ENCODE measurements at places on chromosomes 13 and 19.

DNA sequence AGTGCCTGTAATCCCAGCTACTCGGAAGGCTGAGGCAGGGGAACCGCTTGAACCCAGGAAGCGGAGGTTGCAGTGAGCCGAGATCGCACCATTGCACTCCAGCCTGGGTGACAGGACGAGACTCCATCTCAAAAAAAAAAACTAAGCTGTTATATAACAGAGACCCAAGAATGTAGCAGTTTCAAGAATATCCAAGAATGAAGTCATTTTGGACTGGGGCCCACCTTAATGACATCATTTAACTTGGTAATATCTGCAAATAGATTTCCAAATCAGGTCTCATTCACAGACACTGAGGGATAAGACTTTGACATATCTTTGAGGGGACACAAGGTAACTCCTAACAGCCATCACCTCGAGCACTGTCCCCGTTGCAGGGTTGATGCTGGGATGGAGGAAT lies 36.5 kb upstream of the MRI1 start:
- no peak for DNase-seq

DNA sequence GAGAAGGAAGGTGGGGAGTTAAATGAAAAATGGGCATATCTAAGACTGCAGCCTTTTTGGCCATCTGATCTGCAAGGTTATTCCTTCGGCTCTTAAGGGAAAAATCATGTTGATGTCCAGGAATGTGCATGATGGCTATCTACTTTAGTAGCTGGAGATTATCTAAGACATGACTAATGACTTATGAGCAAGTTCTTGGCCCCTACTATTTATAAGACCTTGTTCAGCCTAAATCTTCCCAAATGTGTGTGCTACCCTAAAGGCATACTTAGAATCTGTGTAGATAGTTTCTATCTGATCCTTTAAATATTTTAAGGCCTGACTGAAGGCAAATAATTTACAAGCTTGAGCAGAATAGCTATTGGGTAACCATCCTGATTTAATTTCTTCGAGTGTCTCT lies 41.8 kb upstream of the CD177 start:
- DNase-seq, result no peak

DNA sequence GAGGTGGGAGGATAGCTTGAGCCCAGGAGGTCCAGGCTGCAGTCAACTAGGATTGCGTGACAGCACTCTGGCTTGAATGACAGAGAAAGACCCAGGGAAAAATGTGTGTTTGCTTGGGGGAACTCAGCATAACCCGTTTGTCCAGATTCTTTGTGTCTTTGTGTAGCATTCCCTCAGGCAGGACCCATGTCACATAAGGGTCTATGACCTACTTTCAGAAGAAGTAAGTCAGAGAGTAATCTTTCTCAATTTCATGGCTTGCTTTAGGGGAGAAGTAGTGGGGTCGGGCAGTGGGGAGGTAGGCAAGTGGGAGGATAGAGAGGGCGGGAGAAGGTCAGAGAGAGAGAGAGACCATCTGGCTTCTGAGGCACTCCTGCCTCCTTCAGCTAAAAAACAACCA lies 11.9 kb upstream of the PSPC1 start:
- no peak for DNase-seq

DNA sequence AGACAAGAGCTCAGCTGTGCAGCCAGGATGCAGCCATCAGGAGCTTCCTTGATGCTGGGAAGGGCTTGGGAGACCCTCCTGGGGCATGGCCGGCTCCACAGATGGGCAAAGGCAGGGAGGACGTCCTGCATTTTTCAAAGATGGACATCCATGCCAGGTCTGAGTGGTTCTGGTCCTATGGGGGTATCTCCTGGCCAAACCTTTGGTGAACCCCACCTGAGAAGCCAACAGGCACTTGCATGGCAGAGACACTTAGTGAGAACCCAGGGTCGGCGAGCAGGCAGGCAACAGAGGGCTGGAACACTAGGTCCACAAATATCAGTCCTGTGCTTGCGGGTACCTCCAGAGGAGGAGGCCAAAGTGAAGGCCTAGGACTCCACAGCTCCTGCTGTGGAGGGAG lies 70.0 kb downstream of the KCTD15 start:
- DNase-seq, result no peak

- DNase-seq, result peak; percentile 40
These were observed 5.5 kb upstream of the CCNE1 start for GRCh38 chr19:29806098-29806866.

DNA sequence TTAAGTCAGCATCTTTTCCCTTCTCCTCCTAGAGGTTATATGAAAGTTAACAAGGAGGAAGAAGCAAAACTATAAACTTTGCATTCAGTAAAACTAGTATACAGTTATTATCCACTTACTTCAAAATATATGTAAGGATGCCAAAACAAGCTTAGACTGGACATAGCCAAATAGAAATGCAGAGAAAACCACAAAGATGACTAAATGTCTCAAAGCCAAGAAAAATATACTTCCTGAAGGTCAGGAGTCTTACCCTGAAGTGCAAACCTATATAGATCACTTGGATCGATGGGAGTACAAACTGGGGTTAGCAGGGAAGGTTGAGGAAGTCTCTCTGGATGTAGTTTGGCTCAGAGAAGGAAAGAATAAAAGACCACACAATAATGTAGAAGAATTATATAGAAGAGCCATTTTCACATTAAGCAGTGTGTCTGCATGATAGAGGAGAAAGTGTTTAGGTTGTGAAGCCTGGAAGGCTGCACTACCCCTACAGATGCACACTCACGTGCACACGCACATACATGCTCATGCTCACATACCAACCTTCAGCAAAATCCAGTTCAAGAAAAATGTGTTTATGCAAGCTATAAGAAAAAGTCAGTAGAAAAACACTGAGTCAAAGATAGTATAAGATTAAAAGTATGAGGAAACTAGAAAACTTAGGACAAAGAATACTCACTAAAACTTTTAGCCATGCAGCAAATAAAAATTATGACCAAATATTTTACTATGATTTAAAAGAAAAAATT lies 112.1 kb upstream of the RXFP2 start:
- no peak for DNase-seq

DNA sequence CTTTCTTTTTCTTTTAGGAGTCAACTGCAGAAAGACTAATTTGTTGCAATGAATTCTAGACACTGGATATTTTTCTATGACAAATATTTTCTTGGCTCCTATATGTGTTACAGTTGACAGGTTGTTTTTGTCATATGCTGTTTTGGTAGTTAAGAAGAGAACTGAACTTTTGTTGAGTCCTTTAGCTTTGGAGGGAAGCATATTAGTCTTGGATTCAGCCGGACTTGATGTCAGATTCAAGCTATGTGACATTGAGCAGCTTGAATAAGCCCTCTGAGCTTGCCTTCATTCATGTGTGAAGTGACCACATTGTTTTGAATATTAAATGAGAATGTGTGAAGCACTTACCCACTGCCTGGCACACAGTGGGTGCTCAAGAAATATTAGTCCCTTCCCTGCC lies 181.9 kb upstream of the RNF113B start:
- DNase-seq, result no peak

DNA sequence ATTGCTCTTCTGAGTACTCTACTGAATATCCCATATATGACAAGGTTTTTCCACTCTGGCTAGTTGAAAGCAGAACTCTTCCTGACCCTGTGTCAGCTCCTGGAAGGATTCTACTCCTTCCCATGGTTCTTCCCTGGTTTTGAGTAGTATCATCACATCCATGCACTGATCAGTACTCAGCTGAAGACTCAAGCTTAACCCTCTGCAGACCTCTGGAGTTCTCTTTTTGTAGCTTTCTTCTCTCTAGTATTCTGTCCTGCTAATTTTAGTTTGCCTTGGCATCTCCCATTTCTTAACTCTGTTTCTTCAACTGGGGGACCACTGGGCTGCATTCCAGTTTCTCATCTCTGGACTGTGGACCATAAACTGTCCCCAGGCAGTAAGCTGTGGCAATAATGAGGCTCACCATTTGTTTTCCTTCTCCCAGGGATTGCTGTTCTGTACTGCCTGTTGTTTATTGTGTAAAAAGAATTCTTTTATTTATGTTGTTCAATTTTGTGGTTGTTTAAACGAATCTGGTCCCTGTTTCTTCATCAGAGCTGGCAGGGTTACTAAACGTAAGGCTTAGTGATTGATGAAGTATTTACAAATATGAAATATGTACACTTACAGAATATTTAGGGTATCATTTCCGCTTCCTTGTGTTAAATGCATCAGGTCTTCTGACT lies 19.7 kb downstream of the LPAR6 start:
- no peak for DNase-seq

- DNase-seq, result no peak
These were observed 2.8 kb upstream of the KCNJ14 start for GRCh38 chr19:48452289-48453190.

GRCh38 chr13:79631051-79631659 lies 150.2 kb downstream of the NDFIP2 start:
- no peak for DNase-seq

DNA sequence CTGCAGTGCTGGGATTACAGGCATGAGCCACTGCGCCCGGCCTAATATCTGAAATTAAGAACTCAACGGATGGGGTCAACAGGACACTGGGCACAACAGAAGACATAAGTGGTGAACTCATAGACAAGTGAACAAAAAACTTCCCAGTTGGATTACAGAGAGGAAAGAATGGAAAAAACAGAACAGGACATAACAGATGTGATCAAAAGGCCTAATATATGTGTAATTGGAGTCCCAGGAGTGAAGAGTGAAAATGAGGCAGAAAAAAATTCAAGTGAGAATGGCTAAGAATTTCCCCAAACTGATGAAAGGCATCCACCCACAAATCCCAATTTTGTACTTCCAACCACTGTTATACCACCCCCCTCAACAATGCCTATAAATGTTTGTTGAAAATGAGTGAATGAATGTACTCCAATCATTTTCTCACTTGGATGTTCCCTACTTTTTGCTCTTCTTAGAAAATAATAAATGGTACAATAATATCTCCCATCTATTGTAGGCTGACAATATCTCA lies 18.3 kb upstream of the ANGPTL8 start:
- no peak for DNase-seq

DNA sequence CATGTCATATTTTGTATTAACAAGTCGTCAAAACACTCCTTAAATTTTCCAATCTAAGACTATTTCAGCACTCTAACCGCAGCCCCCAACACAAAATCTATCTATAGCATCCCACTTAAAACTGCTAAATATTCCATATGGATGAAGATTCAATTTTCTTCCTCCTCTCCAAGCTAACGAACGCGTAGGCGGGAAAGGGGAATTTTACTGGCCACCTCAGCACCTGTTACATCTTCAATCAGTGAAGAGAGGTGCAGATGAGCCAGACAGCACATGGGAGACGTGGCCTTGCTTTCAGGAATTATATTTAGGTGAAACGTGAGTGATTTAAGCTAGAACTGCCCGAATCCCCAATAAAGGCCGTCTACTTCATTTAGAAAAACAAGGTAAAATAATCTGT lies 1.1 kb downstream of the RBM26 start:
- DNase-seq, result no peak

DNA sequence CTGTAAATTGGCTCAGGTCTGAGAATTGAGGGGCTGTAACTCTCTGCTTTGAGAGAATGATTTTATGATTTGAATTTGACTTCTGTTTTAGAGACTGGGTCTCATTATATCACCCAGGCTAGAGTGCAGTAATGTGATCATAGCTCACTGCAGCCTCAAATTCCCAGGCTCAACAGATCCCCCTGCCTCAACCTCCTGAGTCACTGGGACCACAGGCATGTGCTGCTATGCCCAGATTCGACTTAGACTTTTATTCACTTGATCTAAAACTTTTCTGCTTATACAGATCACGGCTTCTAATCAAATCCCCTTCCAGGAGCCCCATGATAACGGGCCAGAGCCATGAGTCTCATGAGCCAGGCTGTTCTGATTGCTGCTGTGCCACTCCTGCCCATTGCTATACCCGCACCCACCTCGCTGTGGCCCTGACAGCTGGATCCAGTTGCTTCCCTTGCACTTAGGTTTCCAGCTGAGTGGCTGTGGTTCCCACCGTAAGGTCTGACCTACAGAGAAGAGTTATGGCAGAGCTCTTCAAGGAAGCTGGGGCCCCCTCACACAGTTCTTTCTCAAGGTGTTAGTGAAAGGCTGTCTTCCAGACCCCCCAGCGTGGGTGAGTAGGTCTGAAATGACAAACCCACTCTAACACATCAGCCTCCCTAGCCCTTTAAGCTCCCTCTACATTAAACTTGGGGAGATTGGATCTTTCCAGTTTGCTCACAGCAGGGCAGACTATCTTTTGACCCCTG lies 251.2 kb upstream of the SGCG start:
- DNase-seq, result no peak

DNA sequence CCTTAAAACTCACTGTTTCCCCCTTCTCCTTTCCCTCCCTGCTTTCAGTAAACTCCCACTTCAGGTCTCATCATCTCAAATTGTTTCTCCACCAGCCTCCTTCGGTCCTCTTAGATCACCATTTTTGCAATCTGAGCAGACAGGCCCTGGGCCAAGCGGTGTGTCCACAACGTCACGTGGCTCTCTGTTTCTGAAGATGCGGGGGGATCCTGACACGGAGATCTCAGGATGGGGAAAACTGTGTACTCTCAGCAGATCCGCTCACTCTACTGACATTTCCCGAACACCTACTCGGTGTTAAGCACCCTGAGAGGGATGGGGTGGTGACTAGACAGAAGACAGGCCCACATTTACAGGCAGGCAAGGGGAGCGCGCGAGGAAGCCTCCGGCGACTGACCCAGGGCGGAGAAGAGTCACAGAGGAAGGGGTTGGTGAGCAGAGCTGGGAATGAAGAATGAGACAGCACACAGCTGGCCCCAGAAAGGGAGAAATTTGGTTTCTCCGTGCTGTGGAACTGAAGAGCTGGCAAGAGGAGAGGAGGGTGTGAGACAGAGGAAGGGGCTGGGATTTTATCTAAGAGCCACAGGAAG lies 38.8 kb downstream of the SERP2 start:
- DNase-seq, result no peak

DNA sequence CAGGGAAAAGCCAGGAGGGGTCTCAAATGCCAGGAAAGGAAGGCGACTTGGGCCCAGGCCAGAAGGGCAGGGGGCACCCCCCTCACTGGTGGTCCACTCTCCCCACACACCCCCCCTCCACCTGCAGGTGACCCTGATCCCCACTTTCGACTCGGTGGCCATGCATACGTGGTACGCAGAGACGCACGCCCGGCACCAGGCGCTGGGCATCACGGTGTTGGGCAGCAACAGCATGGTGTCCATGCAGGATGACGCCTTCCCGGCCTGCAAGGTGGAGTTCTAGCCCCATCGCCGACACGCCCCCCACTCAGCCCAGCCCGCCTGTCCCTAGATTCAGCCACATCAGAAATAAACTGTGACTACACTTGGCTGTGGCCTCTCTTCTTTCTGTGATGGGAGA lies 14.9 kb downstream of the MAP1S start:
- DNase-seq, result no peak

- DNase-seq, result no peak
These were observed 583 bp downstream of the FGF14 start for GRCh38 chr13:102401265-102401664.

GRCh38 chr13:89432997-89433396 lies 1761.8 kb downstream of the SLITRK5 start:
- no peak for DNase-seq

DNA sequence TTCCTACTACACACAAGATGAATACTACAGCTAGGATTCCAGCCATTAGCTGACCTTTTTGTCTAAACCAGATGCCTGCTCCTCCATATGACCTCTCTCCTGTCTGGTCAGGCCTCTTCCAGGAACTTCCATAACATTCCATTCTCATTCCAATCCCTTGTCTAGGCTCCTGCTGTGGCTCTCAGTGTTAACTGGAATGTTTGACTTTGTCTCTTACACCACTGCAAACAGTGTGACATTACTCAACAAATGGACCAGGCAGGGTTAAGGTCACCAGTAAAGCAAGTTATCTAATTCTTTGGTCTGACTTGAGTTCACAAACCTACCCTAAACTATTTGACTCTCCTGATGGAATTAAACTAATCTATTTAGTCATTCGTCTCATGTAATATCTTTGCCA lies 2.1 kb upstream of the GPC6 start:
- DNase-seq, result peak; percentile 67
